ENCODE measurements at places on chromosomes 12 and 14. TPM values are rescaled to one million over a fixed set of nuclear protein-coding genes. Genes with fewer than 3 reads are reported as not detected.
A peak's percentile ranks its signal among the peaks of the same experiment; 100 is the strongest.

SMIM41 gene
- total RNA-seq = not detected

- H3K4me3 ChIP-seq = no peak overlapping the region
- no peak overlapping the region for H3K27ac ChIP-seq
- H3K36me3 ChIP-seq = peaks cover 15% of the 10 kb centered on the region
- H3K4me1 ChIP-seq = peaks cover 42% of the 10 kb centered on the region
Observed at GRCh38 chr12:109461846-109462756, 15.0 kb downstream of the KCTD10 start.

DNA sequence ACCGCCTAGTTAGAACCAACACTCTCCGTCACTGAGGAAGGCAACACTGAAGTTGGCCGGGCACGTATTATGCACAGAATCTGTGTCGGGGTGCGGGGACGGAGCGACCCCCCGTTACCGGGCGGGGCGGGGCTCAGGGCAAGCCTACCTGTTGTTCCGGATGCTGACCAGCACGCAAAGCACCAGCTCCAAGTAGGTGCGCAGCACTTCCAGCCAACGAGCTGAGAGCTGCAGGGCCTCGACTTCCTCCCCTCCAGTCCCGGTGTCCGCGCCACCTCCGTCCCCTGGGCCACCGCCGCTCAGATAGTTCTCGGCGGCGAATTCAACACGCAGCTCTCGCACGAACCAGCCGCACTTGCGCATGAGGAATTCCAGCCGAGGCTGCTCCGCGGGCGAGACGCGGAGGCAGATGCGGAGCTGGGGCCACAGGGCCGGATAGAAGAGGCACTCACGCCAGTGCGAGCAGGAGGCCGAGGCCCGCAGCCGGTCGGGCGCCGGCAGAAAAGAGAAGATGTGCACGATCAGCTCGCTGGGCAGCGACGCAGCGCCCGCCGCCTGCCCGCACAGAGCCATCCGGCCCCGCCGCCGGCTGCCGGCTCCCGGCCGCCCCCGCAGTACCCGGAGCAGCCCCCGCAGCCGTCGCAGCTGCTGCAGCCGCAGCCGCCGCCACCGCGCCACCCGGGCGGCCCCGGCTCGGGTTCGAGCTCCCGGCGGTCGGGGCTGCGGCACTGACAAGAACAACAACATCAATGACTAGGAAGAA is 636 bp downstream of the FBXO33 start:
- H3K4me1 ChIP-seq = peaks cover 43% of the 10 kb centered on the region
- H3K36me3 ChIP-seq = peaks cover 3% of the 10 kb centered on the region
- peak; percentile 67 for DNase-seq
- peak overlapping the region; percentile 92 for H3K4me3 ChIP-seq
- no peaks in the 10 kb centered on the region for H3K27me3 ChIP-seq
- peak overlapping the region; percentile 100 for H3K27ac ChIP-seq

DNA sequence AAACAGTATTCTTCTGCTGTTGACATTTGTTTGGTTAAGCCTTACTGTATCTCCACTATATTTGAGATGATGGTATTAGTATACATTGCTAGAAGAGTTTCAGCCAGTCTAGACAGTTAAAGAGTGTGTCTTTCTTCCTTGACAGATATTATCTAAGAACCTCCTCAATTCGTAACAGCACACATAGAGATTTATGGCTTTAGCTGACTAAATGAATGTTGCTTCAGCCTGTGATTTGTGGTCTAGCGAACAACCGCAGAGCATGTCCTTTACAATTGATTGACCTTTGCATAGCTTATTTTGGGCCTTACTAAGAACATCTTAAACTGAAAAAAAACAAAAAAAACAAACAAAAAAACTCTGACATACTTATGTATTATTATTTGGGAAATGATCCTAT is 122.2 kb downstream of the DAAM1 start:
- no peaks in the 10 kb centered on the region for H3K27me3 ChIP-seq
- H3K36me3 ChIP-seq = no peaks in the 10 kb centered on the region
- no peak overlapping the region for H3K27ac ChIP-seq
- no peaks in the 10 kb centered on the region for H3K4me1 ChIP-seq
- H3K4me3 ChIP-seq = no peak overlapping the region
- no peak for DNase-seq

ZNF385A gene
- total RNA-seq = 0.74 TPM

- no peak for DNase-seq
- no peaks in the 10 kb centered on the region for H3K27me3 ChIP-seq
- peaks cover 42% of the 10 kb centered on the region for H3K4me1 ChIP-seq
- H3K4me3 ChIP-seq = peak overlapping the region; percentile 93
- peaks cover 53% of the 10 kb centered on the region for H3K36me3 ChIP-seq
Observed at GRCh38 chr12:112408621-112409020, 784 bp downstream of the RPL6 start.

TSHR gene
- not detected for total RNA-seq

DNA sequence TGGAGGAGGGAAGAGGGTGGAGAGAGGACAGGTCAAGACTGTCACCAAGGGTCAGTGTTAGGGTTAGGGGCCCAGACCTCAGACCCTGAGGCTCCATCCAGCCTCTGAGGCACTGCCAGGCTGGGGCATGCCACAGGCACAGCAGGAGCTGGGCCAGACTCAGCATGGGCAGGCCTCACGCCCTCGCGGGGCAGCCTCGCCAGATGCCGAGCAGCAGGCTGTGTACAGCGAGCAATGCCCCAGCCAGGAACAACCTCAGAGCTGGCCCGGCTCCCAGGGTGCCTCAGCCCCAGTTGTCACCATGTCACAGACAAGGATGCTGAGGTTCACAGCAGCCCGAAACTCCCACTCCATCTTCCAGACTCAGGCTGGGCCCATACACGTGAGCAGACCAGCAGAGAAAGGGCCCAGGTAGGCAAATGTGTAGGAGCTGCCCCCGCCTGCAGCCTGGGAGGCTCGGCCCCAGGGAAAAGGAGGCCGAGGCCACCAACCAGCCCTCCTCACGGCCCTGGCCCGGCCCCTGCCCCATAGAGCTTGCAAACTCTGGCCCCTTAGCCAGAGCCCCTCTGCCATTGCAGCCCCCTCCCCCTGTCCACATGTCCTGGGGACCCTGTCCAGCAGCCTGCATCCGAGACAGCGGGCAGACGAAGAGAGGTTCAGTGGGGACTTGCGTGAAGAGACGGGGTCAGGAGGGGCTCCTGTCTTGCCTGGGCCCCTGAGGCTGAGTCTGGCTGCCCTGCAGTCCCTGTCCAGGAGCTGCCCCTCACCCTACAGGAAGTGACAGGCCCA is 7.5 kb downstream of the C14orf180 start:
- DNase-seq = no peak
- H3K4me1 ChIP-seq = no peaks in the 10 kb centered on the region
- no peak overlapping the region for H3K27ac ChIP-seq
- H3K27me3 ChIP-seq = peaks cover 6% of the 10 kb centered on the region
- no peaks in the 10 kb centered on the region for H3K36me3 ChIP-seq

GRCh38 chr14:53529519-53529918 is 376.4 kb upstream of the DDHD1 start:
- H3K4me3 ChIP-seq = no peak overlapping the region
- H3K36me3 ChIP-seq = no peaks in the 10 kb centered on the region
- no peak for DNase-seq
- H3K27me3 ChIP-seq = no peaks in the 10 kb centered on the region
- no peak overlapping the region for H3K27ac ChIP-seq

DNA sequence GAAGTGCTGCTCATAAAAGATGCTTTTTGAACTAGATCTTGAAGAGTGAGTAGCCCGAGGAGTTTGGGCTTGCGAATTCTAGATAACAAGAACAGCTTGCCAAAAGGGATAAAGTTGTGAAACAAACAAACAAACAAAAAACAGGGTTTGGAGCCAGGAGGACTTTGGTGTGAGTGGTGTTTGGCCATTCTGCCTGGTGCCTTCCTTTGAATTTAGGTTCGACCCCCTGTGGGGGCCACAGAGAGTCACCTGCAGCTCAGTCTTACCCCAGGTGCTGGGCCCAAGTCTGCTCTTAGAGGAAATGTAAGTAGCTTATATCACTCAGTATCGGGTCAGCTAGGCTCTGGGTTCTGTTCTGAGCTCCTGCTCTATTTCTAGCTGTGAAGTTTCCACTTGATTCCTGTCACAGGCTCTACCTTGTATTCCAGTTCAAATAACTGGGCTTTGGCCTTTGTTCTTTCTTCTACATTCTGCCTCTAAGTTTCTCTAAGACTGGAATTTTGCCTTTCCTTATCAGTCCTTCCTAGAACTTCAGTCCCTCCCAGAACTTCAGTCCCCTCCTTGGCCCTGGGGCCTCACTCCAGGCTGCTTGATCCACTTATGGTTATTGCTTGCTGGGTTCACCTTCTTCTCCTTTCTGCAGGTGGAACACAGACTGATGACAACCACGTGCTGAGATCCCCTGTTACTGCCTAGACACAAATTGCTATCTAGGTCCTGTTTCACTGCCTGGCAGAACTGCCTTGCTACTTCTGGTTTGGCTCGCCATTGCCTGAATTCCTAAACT is 20.5 kb upstream of the DUSP6 start:
- no peak overlapping the region for H3K4me3 ChIP-seq
- no peak for DNase-seq
- H3K36me3 ChIP-seq = no peaks in the 10 kb centered on the region
- H3K27ac ChIP-seq = no peak overlapping the region
- no peaks in the 10 kb centered on the region for H3K27me3 ChIP-seq

- no peaks in the 10 kb centered on the region for H3K4me1 ChIP-seq
- no peak for DNase-seq
- H3K27ac ChIP-seq = no peak overlapping the region
- no peak overlapping the region for H3K4me3 ChIP-seq
- no peaks in the 10 kb centered on the region for H3K36me3 ChIP-seq
Observed at GRCh38 chr12:81417056-81417455, 339.2 kb downstream of the ACSS3 start.

- no peaks in the 10 kb centered on the region for H3K4me1 ChIP-seq
- no peak for DNase-seq
- H3K27ac ChIP-seq = no peak overlapping the region
- H3K4me3 ChIP-seq = no peak overlapping the region
Observed at GRCh38 chr14:76019676-76020075, 34.1 kb downstream of the IFT43 start.

ISCA2 gene
- total RNA-seq = 29.5 TPM

DNA sequence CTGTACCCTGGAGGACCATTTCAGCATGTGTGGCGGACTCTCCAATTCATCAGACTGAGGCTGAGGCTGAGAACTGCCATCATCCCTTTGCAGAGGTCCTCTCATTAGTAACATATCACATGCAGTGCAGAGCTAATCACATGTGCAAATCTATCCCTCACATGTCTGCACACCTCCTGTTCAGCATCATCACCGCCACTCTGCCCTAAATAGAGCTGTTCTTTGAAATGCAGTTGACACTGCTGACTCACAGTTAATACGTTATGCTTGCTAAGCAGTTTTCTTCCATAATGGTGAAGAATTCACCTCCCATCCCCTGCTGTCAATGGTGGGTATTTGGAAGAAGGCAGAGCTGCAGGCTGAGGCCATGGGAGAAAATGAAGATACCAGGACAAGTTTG is 85.0 kb upstream of the ANO2 start:
- no peak overlapping the region for H3K4me3 ChIP-seq
- H3K36me3 ChIP-seq = no peaks in the 10 kb centered on the region
- no peaks in the 10 kb centered on the region for H3K4me1 ChIP-seq
- no peak for DNase-seq
- H3K27ac ChIP-seq = no peak overlapping the region

GRCh38 chr12:43208627-43209026 is 343.4 kb downstream of the ADAMTS20 start:
- no peak overlapping the region for H3K4me3 ChIP-seq
- DNase-seq = no peak
- peaks cover 2% of the 10 kb centered on the region for H3K4me1 ChIP-seq
- H3K27ac ChIP-seq = no peak overlapping the region
- no peaks in the 10 kb centered on the region for H3K36me3 ChIP-seq

DNA sequence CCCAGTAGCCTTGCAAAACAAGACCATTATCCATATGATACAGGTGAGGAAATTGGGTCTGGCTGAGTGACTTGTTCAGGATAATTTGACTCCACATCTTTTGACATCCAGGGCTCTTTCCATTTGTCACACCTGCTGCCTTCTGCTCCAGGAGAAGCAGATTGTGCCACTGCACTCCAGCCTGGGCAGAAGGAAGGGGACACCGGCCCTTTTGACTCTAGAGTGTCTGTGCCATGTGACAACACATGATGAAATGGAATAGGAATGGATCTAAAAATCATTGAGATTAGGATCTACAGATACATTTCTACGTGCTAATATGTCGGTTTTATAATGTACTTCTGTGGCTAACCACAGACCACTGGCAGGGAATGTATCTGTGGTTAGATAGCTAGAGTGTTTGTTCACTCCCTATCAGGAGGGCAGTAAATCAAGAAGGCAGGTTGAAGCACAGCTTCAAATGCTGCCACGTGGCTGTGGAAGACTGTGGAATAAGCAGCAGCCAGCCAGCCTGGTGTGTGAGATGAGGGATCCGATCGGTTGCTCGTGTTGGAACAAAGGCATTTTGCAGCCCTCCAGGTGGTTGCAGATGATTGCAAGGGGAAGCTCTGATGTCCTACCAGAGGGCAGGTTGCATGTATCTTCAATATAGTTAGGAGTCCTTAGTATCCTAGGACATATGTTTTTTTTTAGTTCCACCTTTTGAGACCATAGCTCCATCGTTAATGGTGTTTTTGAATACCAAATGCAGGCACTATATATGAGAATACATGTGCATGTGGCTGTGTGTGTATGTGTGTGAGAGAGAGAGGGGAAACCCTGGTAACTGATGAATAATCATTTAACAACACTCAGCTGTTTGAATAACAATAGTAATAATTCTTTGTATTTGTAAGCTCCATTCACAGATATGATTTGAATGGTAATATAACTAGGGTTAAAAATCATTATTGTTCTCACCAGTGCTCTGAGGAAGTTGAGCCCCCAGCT is 28.6 kb downstream of the EML1 start:
- no peak overlapping the region for H3K4me3 ChIP-seq
- no peaks in the 10 kb centered on the region for H3K36me3 ChIP-seq
- H3K27me3 ChIP-seq = peaks cover 34% of the 10 kb centered on the region
- peak; percentile 33 for DNase-seq
- no peak overlapping the region for H3K27ac ChIP-seq

GRCh38 chr14:66037361-66037760 is 448.8 kb upstream of the CCDC196 start:
- H3K4me1 ChIP-seq = no peaks in the 10 kb centered on the region
- H3K36me3 ChIP-seq = no peaks in the 10 kb centered on the region
- peaks cover 7% of the 10 kb centered on the region for H3K27me3 ChIP-seq
- DNase-seq = no peak
- H3K4me3 ChIP-seq = no peak overlapping the region

- no peaks in the 10 kb centered on the region for H3K27me3 ChIP-seq
- no peak for DNase-seq
Observed at GRCh38 chr12:66963901-66964300, 285.0 kb upstream of the GRIP1 start.

GRCh38 chr12:3238196-3238595 is 161.0 kb downstream of the TSPAN9 start:
- H3K4me3 ChIP-seq = no peak overlapping the region
- H3K27me3 ChIP-seq = no peaks in the 10 kb centered on the region
- H3K27ac ChIP-seq = no peak overlapping the region
- no peak for DNase-seq
- H3K36me3 ChIP-seq = no peaks in the 10 kb centered on the region
- no peaks in the 10 kb centered on the region for H3K4me1 ChIP-seq

KRT86 gene
- total RNA-seq = not detected
